Stimulated activated CD4-positive, alpha-beta T cell treated with anti-CD3 and anti-CD28 coated beads, Interleukin-12 subunit alpha, Interleukin-12 subunit beta, amount 100 ng/mL, for 4 hours (primary cell): ENCODE measurements at places on chromosomes 6 and 20.

DNA sequence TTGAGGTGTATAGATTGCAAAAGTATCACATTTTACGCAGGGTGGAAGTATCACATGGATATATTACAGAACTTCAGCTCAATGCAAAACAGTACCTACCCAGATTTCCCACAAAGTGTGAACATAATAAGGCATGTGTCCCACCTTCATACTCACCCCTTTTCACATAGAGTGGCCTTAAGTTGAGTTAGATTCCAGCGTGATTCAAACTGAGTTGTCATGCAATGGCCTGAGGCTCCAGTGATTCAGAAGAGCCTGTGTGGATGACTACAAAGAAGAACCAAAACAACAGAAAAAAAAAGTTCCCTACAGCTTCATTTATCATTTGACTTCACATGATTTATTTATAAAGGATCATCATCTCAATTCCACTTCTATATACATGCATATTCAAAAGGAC lies 309.7 kb downstream of the SLC35F1 start:
- DNase-seq: no peak

- no peak for DNase-seq
These were observed 37.9 kb upstream of the BEND6 start for GRCh38 chr6:56916849-56917551.

GRCh38 chr6:97077380-97077779 lies 152.9 kb downstream of the KLHL32 start:
- DNase-seq: no peak

DNA sequence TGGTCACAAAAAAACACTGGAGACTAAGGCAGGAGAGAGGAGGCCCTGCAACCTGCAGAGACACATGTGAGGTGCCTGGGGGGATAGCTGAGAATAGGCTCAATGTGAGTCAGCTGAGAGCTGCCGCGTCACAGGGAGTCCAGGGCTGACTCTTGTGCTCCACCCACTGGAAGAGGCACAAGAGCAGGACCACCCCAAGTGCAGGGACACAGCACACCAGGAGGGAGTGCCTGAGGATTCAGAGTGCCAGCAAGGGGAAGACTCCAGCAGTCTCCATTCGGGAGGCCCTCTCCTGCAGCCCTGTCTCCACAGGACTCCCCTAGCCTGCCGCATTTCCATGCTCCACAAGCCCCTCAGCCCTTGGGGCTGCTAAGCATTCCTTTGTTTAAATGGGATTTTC lies 105.5 kb downstream of the HUS1B start:
- DNase-seq: peak; percentile 29

GRCh38 chr6:43810965-43811732 lies 41.1 kb downstream of the VEGFA start:
- no peak for DNase-seq

- no peak for DNase-seq
These were observed 175.7 kb downstream of the DLL1 start for GRCh38 chr6:170114956-170115855.

DNA sequence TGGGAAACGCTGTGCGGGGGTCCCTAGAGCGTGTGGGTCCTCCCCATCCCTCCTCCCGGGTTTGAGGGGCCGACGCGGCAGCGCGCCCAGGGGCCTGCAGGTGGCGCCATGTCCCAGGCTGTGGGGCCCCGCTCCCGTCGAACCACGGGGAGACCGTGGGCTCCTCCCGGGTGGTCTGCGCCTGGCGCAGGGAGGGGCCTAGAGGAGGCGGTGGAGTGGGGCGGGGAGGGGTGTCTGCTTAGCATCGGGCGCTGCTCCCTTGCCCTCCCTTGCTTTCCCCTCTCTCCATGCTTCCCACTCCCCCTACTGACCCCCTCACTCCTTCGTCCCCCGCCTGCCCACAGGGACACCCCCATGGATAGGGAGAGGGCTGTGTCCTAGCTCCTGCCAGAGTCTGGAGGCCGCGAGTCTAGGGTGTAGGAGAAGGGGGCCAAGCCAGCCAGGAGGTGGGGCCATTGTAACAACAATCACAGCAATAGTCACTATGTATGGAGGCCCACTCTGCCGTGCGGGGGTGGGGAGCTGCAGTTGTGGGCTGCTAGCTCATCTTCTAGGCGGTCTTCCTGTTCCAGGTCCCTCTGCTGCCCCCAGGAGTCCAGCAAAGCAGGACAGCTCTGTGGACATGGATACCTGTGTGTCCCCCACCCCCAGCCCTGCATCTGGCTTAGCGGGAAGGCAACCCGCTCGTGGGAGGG lies 51.7 kb downstream of the CHMP4B start:
- DNase-seq: peak; percentile 39

DNA sequence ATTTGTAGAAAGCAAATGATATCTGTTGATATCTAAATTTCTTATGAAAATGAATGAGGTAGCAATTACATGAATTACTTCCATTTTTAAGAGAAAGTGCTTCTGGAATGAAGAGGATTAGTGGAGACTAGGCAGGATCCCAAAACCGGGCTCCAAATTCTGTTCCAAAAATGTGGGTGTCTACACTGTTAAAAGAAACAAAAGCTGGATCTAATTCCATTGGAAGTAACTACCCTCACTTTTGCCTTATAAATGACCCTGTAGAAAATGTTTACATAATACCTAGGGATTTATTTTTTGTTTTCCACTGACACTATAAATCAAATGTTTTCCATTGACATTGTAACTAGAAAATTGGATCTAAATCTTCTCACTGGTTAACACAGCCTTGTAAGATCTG lies 454.9 kb upstream of the JARID2 start:
- no peak for DNase-seq

- DNase-seq: no peak
These were observed 586 bp upstream of the HMGA1 start for GRCh38 chr6:34236131-34236442.

GRCh38 chr20:13648291-13649228 lies 9.8 kb upstream of the TASP1 start:
- no peak for DNase-seq

DNA sequence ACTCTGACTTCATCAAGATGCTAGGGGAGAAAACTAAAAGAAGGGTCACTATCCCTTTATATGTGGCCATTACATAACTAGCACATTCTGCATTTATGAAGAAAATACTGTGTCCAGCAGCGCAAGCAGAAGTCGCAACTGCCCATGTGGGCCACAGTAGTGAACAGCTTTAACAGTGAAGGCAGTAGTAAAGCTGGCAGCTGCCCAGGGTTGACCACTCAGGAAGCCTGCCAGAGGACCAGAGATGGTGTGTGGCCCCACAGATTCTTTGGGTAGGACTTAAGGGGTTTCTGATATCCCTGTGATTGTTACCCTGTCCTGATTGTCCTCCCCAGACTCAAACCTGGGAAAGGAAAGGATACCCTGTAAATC lies 88.3 kb upstream of the NT5E start:
- no peak for DNase-seq

DNA sequence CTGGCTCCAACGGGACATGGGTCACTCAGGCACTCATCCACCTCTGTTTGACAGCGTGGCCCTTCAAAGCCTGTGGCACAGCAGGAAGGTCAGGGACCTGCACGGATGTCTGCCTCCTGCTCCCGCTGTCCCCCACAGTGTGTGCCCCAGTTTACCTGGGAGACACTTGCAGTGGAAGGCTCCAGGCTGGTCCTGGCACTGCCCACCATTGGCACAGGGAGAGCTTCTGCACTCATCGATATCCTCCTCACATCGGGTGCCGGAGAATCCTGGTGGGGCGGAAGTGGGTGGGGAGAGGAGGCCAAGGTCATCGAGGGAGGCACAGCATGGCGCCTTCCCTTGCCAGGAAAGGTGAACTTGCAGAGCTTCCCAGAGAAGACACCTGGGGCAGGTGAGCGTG lies 6.9 kb downstream of the NOTCH4 start:
- no peak for DNase-seq

GRCh38 chr20:23101696-23102406 lies 15.7 kb upstream of the CD93 start:
- no peak for DNase-seq

DNA sequence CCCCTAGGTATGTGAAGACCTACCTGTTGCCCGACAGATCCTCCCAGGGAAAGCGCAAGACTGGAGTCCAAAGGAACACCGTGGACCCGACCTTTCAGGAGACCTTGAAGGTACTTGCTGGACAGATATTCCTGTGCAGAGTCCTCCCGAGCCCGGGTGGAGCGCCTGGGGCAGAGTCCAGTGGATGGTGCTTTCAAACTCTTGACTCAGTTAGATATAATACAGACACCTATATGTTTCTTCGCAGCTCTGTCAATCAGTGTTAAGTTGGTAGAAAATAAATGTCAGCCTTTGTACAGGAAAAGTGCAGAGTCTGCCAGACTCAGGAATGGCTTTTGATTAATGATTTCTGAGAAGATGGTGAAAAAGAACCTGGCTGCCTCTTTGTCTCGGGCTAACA lies 67.2 kb downstream of the EZR start:
- no peak for DNase-seq

DNA sequence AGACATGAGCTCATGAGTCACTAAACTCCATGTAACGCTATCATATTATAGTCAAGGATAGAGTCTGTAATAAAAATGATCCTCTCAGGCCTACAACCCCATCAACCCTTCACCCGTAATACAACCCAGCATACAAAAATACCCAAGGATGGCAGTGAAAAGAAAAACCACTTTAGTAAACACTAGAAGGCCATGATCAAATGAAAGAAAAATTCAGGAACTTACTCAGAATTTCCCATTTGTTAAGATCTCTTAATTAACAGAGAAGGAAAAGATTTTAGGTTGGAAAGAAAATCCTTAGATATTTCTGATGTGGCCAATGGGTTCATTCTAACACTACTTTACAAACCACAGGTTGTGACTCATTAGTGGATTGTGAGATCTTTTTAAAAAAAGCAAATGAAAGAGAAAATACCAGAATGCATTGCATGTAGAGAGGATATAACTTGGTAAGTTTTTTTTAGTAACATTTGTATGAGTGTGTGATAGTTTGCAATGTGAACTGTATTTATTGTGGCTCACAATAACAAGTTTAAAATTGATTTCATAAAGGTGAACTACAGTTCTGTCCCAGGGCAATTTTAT lies 8.0 kb upstream of the UBE2J1 start:
- DNase-seq: no peak

- DNase-seq: no peak
These were observed 29.6 kb downstream of the ZC3H12D start for GRCh38 chr6:149455031-149455732.

DNA sequence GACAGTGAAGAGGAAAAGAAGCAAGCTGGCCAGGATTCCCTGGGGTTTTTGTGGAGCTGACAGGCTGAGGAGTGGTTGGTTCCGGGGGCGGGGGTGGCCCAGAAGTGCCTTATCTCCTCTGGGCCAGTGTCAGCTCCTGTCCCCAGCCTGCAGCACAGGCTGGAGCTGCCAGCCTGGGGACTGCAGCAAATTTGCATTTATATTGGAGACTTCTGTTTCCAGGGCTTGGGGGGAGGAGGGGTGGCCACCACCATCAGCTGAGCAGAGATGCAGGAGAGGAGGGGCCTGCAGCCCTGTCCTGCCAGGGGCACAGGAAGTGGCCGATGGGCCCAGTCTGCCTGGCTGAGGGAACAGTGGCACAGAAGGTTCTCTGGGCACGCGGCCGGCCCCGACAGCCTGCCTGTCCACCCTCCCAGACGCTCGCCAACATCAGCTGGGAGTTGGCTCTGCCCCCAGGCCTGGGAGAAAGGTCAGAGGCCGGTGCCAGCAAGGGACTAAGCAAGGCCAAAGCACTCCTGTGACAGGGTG lies 24.3 kb upstream of the SCRT2 start:
- no peak for DNase-seq

DNA sequence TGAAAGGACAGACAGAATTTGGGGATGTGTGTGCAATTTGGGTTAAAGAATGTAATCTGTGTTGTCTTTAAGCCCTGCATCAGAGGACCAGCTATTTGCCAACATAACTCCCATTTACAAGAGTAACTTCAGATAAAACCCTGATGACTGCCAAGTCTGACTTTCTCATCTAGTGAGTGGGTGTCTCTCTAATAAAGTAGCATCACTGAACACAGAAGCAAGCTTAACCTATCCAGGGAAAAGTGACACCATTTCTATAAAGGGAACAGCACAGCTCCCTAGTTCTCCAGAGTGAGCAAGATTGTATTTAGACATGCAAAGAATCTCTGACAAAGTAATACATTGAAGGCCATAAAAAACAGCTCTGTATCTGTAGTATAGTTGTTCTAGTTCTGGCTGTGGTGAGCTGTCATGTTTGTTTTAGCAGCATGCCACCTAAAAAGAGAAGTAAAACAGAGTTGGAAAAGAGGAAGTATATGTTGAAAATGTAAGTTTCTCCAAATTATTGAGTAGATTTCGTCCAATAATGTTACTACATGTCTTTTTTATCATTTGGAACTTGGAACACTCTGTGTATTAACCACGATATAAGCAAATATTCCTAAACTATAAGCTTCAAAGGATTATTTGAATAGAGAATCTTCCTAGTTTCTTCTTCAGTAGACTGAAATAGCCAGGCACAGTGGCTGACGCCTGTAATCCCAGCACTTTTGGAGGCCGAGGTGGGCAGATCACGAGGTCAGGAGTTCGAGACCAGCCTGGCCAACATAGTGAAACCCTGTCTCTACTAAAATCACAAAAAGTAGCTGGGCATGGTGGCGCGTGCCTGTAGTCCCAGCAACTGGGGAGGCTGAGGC lies 8.8 kb upstream of the PIM1 start:
- no peak for DNase-seq

DNA sequence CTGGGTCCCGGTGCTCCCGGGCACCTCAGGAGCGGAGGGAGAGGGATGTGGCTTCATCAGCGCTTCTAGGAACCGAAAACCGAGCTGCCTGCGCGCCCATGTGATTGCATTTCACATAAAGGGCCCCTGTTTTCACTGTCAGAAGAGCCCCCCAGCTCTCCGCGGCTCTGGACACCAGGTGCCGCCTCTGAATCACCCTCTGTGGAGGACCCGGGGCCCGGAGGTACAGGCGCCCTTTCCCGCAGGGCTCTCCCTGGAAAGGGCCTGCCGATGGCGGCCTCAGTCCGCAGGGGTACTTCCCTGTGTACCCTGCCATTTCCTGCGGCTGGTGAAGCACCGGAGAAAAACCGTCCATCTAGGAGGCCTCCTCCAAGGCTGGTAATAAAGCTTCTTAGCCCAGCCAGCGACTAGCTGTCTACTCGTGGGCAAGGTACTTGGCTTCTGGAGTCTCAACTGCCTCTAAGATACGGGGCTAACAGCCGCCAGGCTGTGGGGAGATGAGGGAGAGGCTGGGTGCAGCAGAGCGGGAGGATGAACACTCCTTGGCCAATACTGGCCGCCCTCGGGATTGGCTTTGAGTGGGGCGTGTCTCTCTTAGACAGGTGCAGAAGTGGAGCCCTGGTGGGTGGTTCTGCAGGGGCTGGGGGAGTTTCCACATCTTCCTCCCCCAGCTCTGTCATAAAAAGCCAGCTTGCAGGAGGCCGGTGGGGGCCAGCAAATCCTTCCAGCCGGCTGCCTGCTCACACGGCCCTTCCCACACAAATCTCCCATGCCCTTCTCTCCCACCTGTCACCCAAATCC lies 1.6 kb downstream of the PPP1R16B start:
- peak; percentile 28 for DNase-seq

- no peak for DNase-seq
These were observed 882.0 kb downstream of the TFAP2A start for GRCh38 chr6:9532621-9533557.

- DNase-seq: no peak
These were observed 9.0 kb downstream of the POLH start for GRCh38 chr6:43584892-43585570.

GRCh38 chr6:31178143-31179041 lies 7.9 kb upstream of the POU5F1 start:
- no peak for DNase-seq
